ENCODE measurements at places on chromosomes 1 and 21.

GRCh38 chr21:31446226-31446855 is 102.3 kb upstream of the TIAM1 start:
- no peak for DNase-seq

GRCh38 chr1:221777431-221778072 is 35.7 kb upstream of the DUSP10 start:
- DNase-seq = no peak

- DNase-seq = no peak
Measured at GRCh38 chr1:30467101-30467500, 256.3 kb downstream of the MATN1 start.

DNA sequence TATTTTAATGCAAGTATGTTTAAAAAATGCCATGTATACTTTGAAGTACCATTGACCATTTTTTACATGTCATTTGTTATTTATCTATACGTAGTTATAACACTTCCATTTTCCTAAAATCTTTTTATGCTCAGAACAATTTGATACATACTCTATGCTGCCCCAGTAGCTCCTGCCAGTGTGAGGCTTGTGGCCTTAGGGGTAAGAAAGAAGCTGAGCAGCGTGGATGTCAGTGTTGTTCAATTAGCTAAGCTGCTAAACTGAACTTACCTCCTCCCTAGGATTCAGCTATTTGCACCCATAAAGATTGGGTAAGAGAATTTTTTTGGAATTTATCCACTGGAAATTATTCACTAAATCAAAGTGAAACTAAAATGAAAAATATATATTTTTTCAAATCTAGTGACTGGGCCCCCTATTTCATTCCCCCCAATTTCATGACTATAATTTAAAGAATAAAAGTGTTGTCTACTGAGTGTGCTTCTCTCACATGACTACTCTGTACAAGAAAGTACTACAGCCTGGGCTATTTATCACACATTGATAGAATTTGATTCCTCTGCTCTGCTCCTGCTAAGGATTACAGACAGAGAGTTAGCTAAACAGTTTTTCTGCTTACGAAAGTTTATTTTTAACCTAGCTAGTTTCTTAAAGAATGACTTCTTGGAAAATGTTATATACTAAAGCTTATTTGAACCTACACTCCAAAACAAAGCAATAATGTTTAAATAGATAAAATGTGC is 1030.3 kb upstream of the ADGRL4 start:
- DNase-seq = no peak

DNA sequence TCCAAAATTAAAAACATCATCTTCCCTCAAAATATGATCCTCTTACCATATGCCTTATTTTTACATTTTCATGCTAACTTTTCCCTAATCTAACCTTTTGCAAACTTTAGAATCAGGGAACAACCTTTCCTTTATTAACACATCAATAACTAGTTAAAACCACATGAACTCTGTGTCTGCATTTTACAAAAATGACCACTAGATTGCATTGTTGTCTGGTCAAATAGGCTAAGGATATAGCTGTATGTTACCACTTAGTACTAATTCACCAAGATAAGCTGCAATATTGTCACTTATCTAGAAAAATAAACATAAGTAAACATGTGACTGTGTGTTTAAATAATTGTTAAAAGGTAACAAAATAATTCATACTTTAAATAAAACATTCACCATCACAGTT is 82.3 kb downstream of the DENND1B start:
- no peak for DNase-seq

- no peak for DNase-seq
Measured at GRCh38 chr1:51156752-51157151, 54.7 kb downstream of the C1orf185 start.

- no peak for DNase-seq
Measured at GRCh38 chr1:228308628-228309325, 97.9 kb downstream of the TRIM11 start.

DNA sequence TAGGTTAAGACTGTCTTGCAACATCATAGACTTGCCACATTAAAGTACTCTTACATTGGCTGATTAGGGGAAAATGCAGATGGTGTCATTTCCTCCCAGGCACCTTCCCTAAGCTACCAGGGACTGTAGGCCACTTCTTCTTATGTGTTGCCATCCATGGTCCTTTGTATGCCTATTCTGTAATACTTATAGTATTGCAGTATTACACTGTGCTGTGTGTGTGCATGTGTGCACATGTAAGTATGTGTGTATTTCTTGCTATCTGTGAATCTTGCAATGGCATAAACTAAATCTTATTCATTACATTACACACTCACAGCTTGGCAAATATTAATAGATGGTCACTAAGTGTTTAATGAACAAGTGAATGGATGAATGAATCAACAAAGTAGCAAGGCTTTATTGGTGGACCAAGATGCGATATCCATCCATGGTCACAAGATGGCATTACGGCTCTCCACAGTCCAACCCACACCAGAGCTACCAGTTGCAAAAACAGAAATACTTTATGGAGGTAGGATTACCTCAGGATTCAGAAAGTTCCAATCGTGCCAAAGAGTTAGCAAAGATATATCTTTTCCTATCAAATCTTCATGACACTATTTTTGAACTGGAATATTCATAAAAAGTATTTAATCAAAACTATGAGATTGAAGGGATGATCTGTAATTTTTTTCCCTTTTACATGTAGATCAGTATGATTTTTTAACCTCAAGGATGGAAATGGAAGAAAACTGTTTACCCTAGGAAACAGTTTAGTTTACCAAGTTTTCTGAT is 160.2 kb downstream of the DENND1B start:
- no peak for DNase-seq

DNA sequence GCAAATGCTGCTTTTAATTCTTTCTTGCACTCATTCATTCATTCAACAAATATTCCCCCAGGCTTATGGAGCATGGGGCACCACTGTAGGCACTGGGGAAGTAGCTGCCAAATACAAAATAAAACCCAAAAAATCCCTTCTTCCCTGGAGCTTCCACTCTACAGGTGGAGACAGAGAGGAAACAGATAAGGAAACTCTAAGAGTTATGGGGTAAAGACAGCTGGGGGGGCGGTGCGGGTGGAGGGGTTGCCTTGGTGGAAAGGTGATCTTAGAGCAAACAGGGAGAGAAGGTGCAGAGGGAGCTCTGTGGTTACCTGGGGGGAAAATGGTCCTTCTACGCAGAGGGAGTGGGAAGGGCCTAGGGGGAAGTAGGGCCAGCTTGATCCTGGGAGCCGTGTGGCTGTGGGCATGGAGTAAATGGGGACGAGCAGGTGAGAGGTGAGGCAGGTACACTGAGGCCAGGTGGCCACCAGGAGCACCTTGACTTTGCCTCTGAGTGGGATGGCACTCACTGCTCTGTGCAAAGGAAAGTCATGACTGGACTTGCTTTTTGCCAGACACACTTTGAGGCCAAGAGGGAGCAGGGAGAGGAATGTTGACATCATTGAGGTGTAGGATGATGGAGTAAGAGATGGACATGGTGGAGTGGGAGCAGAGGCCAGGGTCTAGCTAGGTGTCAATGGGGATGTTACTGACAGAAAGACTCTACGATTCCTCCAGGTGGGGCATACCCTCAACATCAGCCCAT is 152.0 kb downstream of the ETS2 start:
- DNase-seq = no peak

DNA sequence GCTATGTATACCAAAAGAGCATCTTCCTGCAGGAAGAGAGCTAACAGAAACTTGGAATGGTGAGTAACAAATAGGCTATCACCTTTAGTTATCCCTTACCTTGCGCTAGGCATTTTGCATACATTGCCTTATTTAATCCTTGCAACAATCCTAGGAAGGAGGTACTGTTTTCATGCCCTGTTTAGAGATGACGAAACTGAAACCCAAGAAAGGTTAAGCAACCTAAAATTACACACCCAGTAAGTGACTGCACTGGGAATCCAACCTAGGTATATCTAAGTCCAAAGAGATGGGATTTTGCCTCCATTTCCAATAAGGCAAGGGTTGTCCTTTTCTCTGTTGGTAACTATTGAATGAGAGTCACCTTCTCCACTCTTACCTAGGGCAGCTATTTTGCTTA is 144.5 kb downstream of the TM2D1 start:
- DNase-seq = no peak

DNA sequence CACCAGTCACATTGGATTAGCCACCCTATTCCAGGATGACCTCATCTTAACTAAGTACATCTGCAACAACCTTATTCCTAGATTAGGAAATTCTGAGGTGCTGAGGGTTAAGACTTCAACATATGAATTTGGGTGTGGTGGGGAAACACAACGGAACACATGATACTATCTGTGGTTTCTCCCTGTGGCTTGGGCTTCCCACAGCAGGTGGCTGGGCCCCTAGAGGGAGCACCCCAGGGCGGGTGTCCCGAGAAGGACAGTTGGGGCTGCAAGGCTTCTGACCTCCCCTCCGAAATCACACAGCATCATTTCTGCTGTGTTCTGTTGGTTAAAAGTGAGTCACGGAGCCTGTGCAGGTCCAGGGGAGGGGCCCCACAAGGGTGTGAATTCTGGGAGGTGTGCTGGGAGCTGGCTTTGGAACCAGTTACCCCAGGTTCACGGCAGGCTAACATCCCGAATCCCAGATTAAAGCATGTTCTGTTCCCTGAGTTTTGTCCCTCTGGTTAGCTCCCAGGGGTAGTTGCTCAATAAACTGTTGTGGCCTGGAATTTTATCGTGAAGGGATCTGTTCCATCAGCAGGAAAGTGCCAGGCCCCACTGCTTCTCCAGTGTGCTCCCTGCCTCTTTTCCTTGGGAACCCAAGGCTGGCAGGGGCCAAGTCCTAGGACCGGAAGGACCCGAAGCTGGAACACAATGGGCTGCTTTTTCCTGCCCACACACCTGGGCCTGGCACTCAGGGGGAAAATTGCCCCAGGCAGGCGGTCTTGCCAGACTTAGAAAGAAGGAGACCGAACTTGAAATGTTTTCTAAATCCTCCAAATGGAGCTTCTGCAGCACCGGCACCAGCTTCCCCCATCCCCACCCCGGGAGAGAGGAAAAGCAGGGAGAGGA is 154.0 kb upstream of the WNT4 start:
- DNase-seq = no peak

- no peak for DNase-seq
Measured at GRCh38 chr1:160985723-160986122, 31.1 kb upstream of the ITLN2 start.

GRCh38 chr1:174968750-174969244 is 30.9 kb upstream of the CACYBP start:
- no peak for DNase-seq

GRCh38 chr21:38475519-38475918 is 22.8 kb downstream of the ERG start:
- no peak for DNase-seq

DNA sequence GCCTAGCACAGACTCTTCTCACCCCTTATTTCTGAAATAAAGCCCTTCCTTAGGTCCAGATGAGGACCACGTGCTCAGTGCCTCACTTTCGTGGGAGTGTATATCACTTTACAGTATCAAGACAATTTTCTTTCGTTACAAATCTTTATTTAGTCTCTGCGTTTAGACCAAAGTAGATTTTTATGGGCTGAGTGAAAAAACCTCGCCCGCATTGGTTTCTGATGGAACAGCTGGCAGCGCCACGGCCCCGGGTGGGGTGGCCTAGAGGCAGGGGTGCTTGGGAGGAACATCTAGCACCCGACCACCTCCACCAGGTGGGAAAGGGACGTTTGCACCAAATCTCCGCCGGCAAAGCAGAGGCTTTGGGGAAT is 7.6 kb downstream of the SIM2 start:
- DNase-seq = no peak

GRCh38 chr1:51568231-51568935 is 48.5 kb upstream of the OSBPL9 start:
- no peak for DNase-seq

DNA sequence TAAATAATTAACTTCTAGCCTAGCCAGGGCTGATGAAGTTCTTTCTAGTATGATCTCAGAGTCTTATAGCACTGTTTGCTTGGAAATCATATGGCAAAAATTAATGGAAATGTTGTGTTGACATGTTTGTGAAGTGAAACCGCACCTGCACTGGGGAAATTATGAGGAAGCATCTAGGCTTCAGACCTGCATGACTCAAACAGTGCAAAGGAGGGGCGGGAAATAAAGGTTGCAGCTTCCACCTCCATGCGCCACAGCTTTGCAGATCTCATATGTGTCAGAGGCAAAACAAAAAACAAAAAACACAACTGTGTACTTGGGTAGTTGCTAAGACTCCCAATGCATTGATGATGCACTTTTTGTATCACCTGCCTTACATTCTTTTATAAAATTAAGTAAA is 1080.6 kb downstream of the PLA2G4A start:
- no peak for DNase-seq

GRCh38 chr1:63976006-63976405 is 202.2 kb downstream of the ROR1 start:
- no peak for DNase-seq

DNA sequence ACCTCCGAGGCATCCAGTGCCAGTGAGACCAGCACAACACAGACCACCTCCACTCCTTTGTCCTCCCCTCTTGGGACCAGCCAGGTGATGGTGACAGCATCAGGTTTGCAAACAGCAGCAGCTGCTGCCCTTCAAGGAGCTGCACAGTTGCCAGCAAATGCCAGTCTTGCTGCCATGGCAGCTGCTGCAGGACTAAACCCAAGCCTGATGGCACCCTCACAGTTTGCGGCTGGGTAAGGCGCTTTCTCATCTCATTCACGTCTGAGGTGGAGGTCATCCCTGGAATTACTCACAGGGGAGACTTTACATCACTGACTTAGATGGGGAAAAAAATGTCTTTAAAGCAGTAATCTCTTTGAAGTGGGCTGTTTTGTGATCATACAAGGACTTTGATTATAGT is 106.3 kb downstream of the CD247 start:
- no peak for DNase-seq

- DNase-seq = no peak
Measured at GRCh38 chr1:195158091-195158490, 1450.1 kb downstream of the KCNT2 start.

DNA sequence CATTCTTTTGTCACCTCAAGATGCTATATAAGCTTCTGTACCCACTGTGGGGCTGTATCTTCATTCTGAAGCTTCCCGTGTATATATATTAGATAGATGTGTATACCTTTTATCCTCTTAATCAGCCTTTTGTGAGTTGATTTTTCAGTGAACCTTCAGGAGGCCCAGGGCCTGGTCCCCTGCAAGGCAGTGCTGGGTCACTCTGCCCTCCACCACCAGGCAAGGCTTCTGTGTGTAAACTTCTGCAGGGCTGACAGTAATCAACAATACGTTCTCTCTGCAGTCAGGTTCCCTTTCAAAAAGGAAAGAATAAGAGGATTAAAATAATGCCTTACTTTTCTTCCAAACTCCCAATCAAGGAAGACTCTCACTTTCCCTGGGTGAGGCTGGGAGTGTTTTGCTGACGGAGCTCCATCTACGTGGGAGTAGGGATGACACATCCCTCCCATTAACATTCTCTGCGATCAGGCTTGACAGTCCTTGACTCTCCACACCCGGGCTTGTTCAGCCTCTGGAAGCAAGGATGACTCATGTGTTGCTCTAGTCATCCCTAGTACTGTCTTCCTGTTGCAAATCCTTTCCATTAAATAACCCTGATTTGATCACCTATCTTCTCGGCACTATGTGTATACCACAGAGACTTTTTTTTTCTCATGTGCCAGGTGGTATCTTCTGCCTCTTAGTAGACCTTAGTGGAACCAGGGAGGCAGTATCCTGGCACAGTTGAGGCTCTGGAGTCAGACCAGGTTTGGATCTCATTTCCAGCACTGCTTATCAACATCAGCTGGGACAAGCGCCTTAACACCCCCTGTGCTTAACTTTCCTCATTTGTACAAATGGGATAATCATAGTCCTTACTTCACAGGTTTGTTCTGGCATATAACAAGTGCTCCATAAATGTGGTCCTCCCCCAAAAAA is 70.3 kb upstream of the KCNK1 start:
- no peak for DNase-seq

Data from amygdala (tissue), 56 donors.